Fibroblast of skin of back (primary cell): ENCODE measurements at places on chromosomes 4 and X.

DNA sequence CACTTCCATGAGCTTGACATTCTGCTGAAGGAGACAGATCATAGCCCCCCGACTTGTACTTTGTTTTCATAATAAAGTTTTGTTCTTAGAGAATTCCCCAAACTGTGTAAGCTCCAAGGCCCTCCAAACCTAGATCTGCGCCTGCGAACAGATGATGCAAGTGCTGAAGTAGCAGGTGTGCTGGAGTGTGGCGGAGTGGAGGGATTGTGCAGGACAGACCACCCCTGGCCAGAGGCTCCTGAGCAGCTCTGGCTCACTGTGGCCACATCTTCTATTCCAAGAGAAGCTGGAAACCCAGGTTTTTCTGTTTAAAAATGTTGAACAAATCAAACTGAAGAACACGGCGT lies 46.4 kb downstream of the TBC1D14 start:
- DNase-seq: no peak

- no peak for DNase-seq
Observed at GRCh38 chrX:47885501-47885900, 48.8 kb downstream of the ZNF81 start.

GRCh38 chrX:54843050-54843449 lies 35.5 kb downstream of the MAGED2 start:
- DNase-seq: no peak

DNA sequence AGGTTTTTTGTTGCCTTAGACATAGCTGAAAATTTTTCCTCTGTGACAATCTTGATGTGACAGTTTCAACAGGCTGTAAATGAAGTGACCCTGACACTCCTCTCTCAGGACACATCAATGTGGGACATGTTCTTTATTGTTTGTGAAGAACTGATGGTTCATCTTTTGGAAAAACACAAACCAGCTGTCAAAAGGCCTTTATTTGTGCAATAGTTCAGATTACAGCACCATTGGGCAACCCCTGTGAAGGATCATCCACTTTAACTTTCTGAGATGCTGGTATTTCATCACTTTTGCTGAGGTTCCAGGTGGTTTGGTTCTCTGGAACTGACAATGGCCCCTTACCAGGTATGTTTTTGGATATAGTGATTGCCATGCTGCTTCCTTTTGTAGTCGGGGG lies 40.3 kb downstream of the OSTC start:
- no peak for DNase-seq

GRCh38 chr4:162497564-162498167 lies 333.9 kb upstream of the FSTL5 start:
- DNase-seq: peak; percentile 42

DNA sequence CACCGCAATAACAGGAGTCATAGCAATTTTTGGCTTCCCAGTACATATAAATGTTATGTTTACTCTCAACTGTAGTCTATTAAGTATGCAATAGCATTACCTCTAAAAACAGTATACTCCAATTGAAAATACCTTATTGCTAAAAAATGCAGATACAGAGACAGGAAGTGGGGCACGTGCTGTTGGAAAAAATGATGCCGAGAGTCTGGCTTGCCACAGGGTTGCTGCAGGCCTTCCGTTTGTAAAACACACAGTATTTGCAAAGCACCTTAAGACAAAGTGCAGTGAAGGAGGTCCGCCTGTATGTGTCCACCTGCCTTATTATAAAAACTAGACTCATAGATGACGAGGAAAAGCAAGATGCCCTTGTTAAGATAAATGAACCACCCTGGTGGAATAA lies 23.5 kb downstream of the CD99 start:
- no peak for DNase-seq

DNA sequence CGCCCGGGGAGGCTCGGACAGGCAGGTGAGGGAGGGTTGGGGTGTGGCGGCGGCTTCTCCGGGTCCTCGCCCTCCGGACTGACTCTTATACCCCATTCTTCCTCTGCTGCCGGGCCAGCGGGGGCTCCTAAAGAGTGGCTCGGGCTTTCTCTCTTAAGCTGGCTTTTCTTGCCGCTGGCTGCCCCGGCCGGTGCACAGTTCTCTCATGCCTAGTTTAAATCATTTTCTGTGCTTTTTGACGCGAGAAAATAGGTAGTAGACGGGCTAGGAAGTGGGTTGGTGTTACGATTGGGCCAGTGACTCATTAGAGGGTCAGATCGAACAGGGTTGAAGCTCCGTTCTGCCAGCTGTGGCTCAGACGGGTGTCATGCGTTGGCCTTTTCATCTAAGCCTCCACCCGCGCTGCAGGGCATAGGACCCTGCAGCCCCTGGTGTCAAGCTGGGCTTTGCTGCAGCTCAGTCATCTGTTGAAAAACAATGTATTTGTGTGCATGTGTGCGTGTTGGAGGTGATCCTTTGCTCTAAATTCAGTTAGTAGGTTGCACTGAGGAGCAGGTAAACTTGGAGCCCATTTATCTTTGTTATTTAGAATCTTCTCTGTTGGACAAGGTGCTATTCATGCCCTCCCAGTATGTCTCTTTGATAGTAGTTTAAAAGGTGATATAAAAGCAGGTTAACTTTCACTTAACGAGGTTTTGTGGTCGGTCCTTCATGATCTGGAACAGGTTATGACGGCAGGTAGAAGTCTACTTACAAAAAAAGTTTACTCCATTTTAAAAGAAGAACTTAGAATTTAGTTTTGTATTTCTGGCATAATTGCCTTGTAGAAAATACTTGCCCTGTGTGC lies 802 bp downstream of the BMP2K start:
- peak; percentile 62 for DNase-seq

DNA sequence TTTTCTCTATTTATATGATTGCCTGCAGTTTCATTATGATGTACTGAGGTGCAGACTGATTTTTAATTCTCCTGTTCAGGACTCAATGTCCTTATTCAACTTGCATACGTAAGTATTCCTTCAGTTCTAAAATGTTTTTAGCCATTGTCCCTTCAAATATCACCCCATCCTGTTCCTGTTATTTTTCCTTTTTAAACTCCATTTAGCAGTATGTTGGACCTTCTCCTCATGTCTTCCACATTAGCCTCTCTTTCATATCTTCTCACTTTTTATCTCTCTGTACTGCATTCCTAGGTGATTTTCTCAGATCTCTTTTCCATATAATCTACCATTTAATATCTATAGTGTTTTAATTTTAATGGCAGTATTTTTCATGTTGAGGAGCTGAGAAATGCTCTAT lies 317.7 kb downstream of the NR3C2 start:
- DNase-seq: no peak
